ENCODE measurements at places on chromosomes 2 and 18. TPM values are rescaled to one million over a fixed set of nuclear protein-coding genes. Genes with fewer than 3 reads are reported as not detected.

The GCG gene
- not detected for total RNA-seq

GRCh38 chr18:78293540-78293939, 686.1 kb upstream of the SALL3 start:
- no peak for DNase-seq

DNA sequence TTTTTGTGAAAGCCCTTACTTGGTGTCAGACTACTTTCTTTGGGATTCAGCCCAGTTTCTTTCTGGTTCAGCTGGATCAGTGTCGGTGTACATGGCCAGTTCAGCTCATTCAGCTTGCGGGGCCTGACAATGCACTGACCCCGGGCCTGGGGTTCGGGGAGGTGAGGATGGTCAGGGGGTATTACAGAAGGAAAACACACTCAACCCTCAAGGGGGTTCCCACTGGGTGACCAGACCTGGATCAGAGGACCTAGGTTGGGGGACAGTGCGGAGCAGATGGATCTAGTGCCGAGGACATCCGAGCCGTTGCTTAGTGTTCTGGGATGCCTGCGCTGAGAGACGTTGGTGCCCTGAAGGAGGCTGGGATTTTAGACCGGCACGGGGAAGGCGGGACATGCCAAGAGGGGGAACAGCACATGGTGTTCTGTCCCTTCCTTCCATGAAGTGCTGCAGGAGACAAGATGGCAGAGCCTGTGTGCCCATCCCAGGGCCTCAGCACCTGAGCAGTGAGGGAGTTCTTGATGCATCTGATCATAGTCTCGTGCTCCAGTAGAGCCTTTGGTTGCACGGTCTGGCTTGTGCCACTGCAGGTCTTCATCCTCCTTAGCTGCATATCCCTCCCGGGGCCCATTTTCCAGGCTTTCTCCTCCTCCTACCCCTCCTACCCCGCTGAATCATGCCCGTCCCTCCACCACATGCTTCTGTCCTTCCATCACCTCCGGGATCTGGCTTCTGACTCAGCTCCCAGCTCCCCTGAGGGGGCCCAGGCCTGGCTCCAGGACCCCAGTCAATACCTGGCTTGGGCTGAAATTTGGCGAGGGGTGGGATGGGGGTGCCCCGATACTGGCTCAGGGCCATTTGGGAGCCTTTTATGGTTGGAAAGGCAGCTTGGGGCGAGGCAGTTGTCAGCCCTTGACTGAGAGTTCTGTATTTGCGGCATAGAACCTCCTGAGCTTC, 18.0 kb downstream of the SPEG start:
- peak; percentile 92 for DNase-seq

- no peak for DNase-seq
Measured at GRCh38 chr18:26482569-26482968, 65.8 kb downstream of the KCTD1 start.

The GDF7 gene
- 3.8 TPM for total RNA-seq

DNA sequence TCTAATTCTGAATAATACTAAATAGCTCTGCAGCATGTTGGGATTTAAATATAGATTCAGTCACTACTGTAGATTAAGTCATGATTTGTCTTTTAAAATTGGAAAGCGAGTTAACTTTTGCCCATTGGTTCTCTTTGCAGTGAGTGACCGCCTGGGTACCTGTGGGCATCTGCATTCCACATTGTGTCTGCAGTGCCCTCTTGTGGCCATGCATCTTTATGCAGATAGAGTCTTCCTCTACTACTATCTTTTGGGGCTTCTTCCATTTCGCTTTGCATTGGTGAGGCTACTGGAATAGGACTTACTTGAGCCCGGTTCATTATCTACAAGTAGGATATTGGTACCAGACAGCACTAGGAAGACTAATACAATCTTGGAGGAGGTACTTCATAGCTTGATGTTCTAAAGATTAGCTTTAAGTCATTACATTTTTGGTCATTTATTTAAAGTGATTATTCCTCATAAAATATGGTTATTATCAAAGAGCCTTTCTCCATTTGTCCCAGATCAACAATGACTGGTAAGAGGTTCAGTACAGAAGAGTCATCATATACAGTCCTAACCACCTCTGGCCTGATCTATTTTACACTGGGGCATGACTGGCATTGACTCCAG, 203.0 kb downstream of the SOCS6 start:
- no peak for DNase-seq

DNA sequence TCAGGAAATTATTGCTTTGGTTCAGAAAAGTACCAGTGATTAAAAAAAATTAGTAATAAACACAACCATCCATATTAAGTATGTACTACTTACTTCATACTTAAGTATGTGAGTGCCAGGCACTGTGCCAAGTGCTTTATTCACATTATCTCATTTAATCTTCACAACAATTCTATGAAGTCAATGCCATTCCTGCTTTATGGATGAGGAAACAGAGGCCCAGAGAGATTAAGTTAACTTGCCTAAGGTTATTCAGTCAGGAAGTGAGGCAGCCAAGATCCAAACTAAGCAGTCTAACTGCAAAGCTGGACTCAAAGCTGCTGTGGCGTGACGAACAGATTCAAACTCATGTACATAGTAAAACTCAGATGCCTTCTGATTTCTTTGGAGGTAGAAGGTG, 22.3 kb downstream of the DTNB start:
- no peak for DNase-seq

Data from posterior vena cava (tissue), 2 donors.